ENCODE measurements at places on chromosomes 7 and 10. TPM values are rescaled to one million over a fixed set of nuclear protein-coding genes. Genes with fewer than 3 reads are reported as not detected.

DNA sequence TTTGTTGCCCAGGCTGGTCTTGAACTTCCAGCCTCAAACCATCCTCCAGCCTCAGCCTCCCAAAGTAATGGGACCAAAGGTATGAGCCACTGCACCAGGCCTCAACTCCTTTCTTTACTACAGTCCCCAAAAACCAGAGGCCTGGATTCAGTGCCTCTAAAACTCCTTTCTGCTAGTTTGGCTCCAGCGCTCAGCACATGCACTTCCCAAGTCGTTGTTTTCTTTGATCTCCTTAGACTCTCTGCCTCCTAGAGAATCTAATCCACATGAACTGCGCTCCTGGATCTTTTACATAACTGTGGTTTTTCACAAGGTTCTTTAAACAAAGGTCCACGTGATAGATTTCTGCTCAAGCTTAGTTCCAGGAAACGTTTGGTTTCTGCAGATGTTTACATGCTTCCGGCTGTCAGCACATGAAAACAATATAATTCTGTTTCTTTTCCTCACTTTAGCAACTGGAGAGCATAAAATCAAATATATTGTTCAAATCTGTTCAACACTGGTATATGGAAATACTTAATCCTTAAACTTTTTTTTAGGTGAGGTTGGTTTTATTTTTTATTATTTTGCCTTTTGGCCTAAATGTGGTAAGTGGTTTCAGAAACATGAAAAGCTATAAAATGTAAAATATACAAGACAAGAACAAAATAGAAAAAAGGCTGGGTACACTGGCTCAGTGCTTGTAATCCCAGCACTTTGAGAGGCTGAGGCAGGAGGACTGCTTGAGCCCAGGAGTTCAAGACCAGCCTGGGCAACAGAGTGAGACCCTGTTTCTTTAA is 270.5 kb upstream of the MKLN1 start:
- no peaks in the 10 kb centered on the region for H3K4me1 ChIP-seq
- no peaks in the 10 kb centered on the region for H3K27me3 ChIP-seq
- no peak for DNase-seq
- H3K36me3 ChIP-seq, result no peaks in the 10 kb centered on the region

GRCh38 chr10:77007834-77008233 is 629.8 kb downstream of the KCNMA1 start:
- no peak overlapping the region for H3K27ac ChIP-seq
- no peak overlapping the region for H3K4me3 ChIP-seq
- no peak for DNase-seq
- H3K4me1 ChIP-seq, result peaks cover 5% of the 10 kb centered on the region
- H3K36me3 ChIP-seq, result no peaks in the 10 kb centered on the region

GRCh38 chr10:125709553-125710474 is 9.7 kb upstream of the EDRF1 start:
- no peaks in the 10 kb centered on the region for H3K36me3 ChIP-seq
- DNase-seq, result no peak
- H3K4me3 ChIP-seq, result no peak overlapping the region
- no peak overlapping the region for H3K27ac ChIP-seq
- no peaks in the 10 kb centered on the region for H3K27me3 ChIP-seq

The EBLN1 gene
- polyA plus RNA-seq, result not detected

GRCh38 chr7:1940863-1941262 is 270.8 kb downstream of the ELFN1 start:
- no peaks in the 10 kb centered on the region for H3K27me3 ChIP-seq
- no peak overlapping the region for H3K4me3 ChIP-seq
- no peaks in the 10 kb centered on the region for H3K4me1 ChIP-seq
- H3K36me3 ChIP-seq, result no peaks in the 10 kb centered on the region

DNA sequence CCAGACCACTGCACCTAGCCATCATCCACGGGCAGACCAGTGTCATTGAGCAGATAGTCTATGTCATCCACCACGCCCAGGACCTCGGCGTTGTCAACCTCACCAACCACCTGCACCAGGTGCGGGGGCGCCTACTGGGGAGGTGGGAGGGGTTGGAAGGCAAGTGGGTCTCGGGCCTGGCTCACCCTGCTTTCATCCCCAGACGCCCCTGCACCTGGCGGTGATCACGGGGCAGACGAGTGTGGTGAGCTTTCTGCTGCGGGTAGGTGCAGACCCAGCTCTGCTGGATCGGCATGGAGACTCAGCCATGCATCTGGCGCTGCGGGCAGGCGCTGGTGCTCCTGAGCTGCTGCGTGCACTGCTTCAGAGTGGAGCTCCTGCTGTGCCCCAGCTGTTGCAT is 4.6 kb downstream of the NFKB2 start:
- no peaks in the 10 kb centered on the region for H3K27me3 ChIP-seq
- H3K4me1 ChIP-seq, result peaks cover 2% of the 10 kb centered on the region
- no peak overlapping the region for H3K4me3 ChIP-seq
- no peak overlapping the region for H3K27ac ChIP-seq
- no peaks in the 10 kb centered on the region for H3K36me3 ChIP-seq

DNA sequence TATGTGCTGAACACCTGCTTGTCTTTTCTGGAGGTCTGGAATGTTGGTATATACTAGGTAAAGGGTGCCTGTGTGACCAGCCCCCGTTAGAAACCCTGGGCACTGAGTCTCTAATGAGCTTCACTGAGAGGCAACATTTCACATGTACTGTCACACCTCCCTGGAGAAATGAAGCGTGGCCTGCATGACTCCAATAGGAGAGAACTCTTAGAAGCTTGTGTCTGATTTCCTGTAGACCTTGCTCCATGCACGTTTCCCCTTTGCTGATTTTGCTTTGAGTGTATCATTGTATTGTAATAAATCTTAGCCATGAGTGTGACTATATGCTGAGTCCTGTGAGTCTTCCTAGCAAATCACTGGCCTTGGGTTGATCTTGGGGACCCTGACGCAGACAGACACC is 82.8 kb downstream of the PPP1R3C start:
- peaks cover 7% of the 10 kb centered on the region for H3K27me3 ChIP-seq
- no peaks in the 10 kb centered on the region for H3K36me3 ChIP-seq
- peaks cover 3% of the 10 kb centered on the region for H3K4me1 ChIP-seq
- no peak for DNase-seq

The ABHD11 gene
- polyA plus RNA-seq, result 42.2 TPM

DNA sequence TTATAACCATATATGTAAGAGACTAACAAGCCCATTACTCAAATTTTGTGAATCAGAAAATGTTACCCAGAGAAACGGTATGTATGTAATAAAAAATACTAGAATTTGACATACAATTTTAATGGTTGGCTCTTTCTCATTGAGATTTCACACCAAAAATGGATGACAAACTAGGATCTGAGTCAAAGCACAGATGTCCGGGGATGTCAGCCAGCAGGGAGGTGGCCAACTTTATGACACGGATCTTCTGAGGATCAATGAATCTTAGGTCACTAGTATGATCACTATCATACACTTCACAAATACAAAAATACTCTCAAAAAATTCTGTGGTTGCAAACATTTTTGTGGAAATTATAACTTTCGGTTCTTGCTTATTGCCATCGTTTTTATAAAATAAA is 173.5 kb upstream of the NFE2L3 start:
- no peaks in the 10 kb centered on the region for H3K4me1 ChIP-seq
- DNase-seq, result no peak
- H3K27ac ChIP-seq, result no peak overlapping the region
- H3K4me3 ChIP-seq, result no peak overlapping the region

DNA sequence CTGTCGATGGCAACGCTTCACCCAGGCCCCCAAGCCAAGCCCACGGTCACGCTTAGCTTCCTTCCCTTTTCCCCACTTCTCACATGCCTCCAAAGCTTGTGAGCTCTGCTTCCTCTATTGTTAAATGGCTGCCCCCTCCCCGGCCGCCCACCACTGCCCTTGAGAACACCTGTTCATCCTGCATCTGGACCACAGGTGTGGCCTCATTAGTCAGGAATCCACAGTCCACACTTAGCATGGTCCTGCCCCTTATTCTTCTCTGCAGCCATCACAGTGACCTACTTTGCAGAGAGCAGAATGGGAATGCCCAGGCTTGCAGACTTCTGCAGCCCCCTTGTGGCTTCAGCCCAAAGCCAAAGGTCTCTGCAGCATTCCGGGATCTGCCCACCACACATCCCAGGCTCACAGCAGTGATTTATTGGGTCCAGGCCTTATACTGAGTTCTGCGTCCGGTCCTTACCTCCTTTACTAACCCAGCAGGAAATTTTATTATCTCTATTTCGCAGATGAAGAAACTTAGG is 66.9 kb downstream of the PTPRE start:
- H3K27me3 ChIP-seq, result peaks cover 2% of the 10 kb centered on the region
- H3K4me1 ChIP-seq, result peaks cover 1% of the 10 kb centered on the region
- H3K27ac ChIP-seq, result no peak overlapping the region
- H3K36me3 ChIP-seq, result no peaks in the 10 kb centered on the region

- H3K36me3 ChIP-seq, result peaks cover 7% of the 10 kb centered on the region
- H3K4me3 ChIP-seq, result no peak overlapping the region
- no peak overlapping the region for H3K27ac ChIP-seq
- no peaks in the 10 kb centered on the region for H3K27me3 ChIP-seq
- DNase-seq, result peak; percentile 84
These were observed 80.9 kb downstream of the ABLIM1 start for GRCh38 chr10:114577133-114577532.

GRCh38 chr7:74287303-74288033 is 1.7 kb upstream of the CLIP2 start:
- no peak overlapping the region for H3K27ac ChIP-seq
- H3K36me3 ChIP-seq, result no peaks in the 10 kb centered on the region
- no peak for DNase-seq
- peaks cover 3% of the 10 kb centered on the region for H3K4me1 ChIP-seq
- no peak overlapping the region for H3K4me3 ChIP-seq

- H3K27ac ChIP-seq, result no peak overlapping the region
- no peaks in the 10 kb centered on the region for H3K27me3 ChIP-seq
- no peak overlapping the region for H3K4me3 ChIP-seq
- no peaks in the 10 kb centered on the region for H3K36me3 ChIP-seq
- H3K4me1 ChIP-seq, result peaks cover 4% of the 10 kb centered on the region
- no peak for DNase-seq
These were observed 122.2 kb upstream of the SP4 start for GRCh38 chr7:21305455-21306235.

The CXCL12 gene
- polyA plus RNA-seq, result 30.6 TPM
